ENCODE measurements at places on chromosomes 7 and 10.

GRCh38 chr10:24279166-24279565, 70.2 kb downstream of the KIAA1217 start:
- no peak for DNase-seq

DNA sequence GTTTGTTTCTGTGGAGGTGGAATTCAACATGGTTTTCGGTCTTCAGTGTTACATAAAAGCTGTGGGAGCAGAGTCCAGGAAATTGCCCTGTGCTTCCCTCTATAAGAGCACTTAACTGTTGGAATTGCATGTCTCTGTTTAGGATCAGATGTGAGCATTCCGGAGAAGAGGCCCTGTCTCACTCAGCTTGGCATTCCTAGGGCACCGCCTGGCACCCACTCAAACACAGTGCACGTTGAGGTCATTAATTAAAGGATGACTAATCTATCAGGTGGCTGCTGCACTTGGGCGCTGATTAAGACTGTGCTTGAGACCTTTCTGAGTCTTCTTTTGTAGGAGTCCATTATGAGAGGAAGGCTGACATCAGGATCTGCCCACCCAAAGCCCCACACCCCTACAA, 82.8 kb upstream of the VIPR2 start:
- no peak for DNase-seq

DNA sequence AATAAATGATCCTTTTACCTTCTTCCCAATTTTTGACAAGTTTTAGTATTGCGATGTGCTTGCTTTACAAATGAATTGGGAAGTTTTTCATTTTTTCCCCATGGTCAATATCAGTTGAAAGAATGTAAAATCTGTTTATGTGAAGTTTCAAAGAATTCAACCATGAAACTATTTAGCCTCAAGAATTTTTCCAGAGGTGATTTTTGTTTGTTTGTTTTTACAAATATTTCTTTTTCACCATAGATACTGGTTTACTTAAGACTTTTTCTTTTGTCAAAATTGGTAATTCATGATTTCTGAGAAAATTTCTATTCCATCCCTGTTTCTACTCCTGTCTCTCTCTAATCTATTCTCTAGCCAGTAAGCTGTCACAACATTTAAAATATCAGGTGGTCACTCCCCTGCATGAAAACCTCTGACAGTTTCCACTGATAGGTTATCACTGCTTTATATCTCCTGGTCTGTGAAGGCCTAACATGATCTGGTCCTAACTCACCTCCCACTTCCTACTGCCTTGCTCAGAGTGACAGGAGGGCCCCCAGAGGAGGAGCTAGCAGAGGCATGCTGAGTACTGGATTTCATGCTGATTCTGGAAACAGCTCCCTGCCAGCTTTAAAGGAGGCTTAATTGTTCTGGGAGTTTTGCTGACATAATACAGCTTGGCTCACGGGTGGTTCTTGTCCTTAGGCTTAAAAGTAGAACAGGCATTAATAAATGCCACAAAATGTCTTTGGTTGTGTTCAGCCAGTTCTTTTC, 7.6 kb upstream of the ARMS2 start:
- no peak for DNase-seq

- no peak for DNase-seq
Measured at GRCh38 chr10:8112230-8112905, 57.9 kb downstream of the GATA3 start.

DNA sequence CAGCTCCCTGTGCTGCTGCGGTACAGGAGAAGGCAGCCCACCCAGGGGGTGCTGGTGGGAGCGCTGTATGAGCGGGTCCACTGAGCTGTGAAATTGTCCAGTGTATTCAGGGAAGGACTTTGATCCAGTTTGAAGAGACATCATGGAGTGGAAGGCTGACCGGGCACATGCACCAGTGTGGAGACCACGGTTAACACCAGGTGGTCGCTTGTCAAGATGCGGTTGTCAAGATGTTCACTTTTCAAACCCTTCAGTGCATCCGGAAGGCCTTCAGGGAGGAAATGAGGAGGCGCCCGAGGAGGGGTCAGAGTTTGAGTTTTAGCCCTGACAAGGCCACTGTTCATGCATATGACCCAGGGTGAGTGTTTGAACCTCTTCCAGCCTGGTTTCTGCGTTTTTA, 6.1 kb downstream of the DOCK1 start:
- no peak for DNase-seq

GRCh38 chr7:71982851-71983250, 429.3 kb downstream of the CALN1 start:
- peak; percentile 49 for DNase-seq

DNA sequence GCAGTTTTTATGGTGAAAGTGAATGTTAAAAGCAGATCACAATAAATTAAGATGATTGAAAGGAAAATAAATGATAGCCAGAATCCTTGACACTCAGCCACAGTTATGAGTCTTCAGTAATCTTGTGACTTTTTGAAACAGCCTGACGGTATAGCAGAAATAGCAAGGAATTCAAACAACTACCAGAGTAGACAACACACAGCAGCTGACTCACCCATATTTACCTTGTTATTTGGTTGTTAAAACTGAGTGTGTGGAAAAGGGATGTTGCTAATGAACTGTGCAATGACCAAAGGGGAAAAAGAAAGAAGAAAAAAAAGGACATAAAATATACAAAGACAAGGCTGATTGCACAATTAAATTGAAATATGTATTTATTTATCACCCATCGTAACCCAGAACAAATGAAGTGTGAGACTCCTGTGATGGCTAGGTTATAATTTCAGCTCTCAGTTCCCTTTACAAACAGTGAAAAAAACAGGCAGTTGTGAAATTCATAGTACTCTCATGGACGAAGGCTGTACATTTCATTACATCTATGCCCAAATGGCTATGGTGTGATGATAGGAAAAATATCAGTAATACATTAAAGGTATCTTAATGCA, 1023.0 kb upstream of the SORCS1 start:
- DNase-seq, result no peak

GRCh38 chr10:119139464-119140067, 25.9 kb downstream of the SFXN4 start:
- DNase-seq, result peak; percentile 57

GRCh38 chr10:48221814-48222213, 52.7 kb downstream of the FRMPD2 start:
- no peak for DNase-seq

DNA sequence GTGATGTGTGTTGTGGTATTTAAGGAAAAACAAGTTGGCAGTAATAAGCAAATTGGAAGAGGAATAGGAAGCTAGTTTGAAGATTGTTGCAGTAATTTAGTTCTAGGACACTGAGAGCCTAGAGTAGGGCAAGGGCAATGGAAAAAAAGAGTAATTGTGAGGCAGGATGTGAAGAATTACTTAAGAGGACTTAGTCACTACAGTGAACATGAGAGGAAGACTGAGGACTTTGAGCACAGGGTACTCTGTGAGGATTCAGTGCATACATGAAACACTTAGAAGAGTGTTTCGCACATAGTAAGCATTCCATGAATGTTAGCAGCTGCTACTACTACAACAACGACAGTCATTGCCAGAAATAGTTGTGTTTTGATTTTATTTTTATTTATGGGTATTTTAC, 30.9 kb upstream of the DKK1 start:
- no peak for DNase-seq

DNA sequence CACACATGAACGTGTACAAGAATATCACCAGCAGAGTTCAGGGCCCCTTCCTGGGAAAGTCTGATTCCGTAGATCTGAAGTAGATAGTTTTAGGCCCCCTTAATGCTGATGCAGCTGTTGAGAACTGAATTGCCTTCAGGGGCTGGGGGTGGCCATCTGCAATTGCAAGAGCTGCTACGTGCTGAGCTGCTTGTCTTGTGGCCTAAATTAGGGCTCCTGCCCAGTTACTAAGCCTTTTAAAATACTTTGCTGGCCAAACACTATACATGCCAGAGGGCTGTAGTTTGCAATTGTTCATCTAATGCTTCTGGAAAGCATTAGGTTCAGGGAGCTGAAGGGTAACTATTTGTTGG, 71.7 kb downstream of the TMEM178B start:
- DNase-seq, result no peak

- DNase-seq, result no peak
Measured at GRCh38 chr10:23202779-23203178, 10.7 kb downstream of the PTF1A start.

- DNase-seq, result no peak
Measured at GRCh38 chr10:90740265-90740664, 117.6 kb downstream of the HTR7 start.

GRCh38 chr10:132908621-132909295, 33.6 kb downstream of the CFAP46 start:
- no peak for DNase-seq

DNA sequence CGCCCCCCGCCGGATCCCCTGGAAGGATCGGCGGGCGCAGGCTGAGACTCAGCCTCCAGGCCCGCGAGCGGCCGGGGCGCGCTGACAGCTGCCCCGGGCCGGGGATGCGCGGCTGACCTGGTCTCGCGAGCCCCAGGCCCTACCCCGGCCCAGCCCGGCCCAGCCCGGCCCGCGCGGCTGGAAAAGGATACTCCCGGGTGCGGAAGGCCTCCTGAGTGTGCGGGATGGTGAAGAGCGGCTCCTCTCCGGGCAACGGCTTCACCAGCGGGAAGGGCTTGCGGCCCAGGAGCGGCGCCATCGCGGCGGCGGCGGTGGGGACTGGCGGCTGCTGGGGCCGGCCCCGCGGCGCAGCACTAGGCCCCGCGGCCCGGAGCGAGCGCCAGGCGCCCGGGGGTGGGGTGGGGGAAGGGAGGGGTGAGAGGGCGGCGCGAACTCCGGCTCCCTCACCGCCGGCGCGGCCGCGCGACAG, 423 bp downstream of the BAZ1B start:
- peak; percentile 91 for DNase-seq

DNA sequence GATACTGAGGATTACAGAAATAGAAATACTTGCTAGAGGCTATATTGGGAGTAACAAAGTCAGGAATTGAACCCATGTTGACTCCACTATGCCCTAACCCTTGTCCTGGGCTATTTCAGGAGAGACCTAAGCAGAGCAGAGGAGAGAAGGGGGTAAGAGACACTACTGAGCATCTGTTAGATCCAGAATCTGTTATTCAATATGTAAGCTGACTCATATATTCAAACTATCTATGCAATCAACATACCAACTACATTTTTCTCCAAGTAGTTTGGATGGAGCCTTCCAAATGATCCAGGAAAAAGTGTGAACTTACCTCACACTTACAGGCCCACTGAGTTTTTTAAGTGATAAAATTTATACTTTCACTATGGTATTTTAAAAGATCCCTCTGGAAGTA, 216.1 kb downstream of the IMMP2L start:
- DNase-seq, result no peak

- no peak for DNase-seq
Measured at GRCh38 chr7:31121601-31122000, 69.5 kb downstream of the ADCYAP1R1 start.

GRCh38 chr10:13120786-13121499, 21.0 kb downstream of the OPTN start:
- peak; percentile 40 for DNase-seq

DNA sequence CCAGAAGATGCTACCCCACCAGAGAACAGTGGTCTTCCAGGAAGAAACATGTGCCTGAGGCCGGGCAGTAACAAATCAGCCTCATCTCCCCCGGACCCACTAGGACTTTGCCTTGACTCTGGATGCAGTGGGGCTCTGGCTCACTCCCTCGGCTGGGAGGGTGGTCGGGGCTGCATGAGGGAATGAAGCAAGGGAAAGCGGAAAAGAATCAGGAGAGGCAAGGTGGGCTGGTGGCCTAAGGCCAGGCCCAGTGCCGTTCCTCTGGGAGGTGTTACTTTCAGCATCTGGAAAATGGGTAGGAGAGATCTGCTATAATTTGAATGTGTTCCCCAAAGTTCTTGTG, 51.8 kb downstream of the CLEC2L start:
- DNase-seq, result no peak

- no peak for DNase-seq
Measured at GRCh38 chr10:46016190-46016589, 14.2 kb downstream of the NCOA4 start.

DNA sequence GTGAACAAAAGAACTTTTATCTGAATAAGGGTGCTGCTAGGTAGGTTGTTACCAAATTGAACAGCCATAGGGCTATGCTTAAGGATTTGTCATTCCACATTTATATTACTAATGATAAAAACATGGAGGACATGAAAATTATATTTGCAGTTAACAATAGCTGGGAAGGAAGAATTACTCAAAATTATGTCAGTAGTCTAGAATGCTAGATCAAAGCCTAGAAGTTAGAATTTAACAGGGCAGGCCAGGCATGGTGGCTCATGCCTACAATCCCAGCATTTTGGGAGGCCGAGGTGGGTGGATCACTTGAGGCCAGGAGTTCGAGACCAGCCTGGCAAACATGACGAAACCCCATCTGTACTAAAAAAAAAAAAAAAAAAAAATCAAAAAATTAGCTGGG, 9.4 kb downstream of the STK17A start:
- no peak for DNase-seq

DNA sequence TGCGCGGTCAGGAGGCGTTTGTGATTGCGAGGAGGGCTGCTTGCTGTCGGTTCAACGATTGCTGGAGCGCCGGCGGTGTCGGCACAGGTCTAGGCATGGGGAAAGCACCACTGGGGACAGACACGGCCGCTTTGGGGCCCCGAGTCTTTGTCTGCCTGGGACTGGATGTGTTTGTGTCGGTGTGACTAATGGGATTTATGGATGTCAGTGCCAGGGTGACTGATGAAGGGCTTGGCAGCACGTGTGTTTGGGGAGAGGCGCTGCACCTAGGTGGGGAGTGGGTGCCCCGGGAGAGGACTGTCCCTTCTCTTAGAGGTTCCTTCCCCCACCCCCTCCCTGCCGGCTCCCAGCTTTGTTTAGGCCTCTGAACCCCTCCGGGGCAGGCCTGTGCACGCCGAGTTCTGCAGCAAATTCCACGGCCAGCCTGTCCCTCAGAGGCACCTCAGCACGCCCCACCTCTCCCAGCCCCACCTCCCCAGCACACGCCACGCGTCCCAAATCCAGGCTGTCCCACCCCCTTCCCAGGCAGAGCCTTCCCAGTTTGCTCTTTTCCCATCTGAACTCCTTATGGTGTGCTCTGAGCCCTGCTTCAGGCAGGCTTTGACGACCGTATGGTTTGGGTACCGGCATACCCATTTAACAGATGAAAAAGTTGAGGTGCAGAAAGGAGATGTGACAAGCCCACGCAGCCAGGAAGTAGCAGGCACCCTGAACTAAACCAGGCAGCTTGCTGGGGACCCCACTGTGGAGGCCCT, 6.4 kb upstream of the TNRC18 start:
- peak; percentile 54 for DNase-seq

DNA sequence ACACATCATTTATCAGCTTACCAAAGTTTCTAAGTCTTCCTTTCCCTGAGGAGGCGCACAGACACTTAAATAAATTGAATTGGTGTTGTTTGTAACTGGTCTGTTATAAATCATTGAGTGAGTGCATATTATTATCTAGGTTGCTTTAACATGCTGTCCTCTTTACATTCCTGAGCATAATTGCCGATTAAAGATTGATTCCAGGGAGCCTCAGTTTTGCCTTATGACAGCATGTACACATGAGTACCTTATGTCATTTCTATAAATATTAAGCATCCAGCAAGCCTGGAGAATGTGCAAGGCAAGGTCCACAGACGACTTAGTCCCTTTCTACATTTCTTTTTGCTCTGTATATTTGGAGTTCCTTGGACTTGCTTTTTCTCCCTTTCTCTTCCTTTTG, 177.9 kb upstream of the STEAP4 start:
- DNase-seq, result no peak

- peak; percentile 46 for DNase-seq
Measured at GRCh38 chr7:156765901-156766656, 125.5 kb downstream of the RNF32 start.
